Activated CD4-positive, alpha-beta T cell treated with anti-CD3 and anti-CD28 coated beads, Interleukin-2, Interleukin-4, amounts not matched to agents 100 ng/mL and 50 ng/mL, durations not matched to agents 16 hours and 8 hours (primary cell): ENCODE measurements at places on chromosomes 6 and 20.

GRCh38 chr6:6704103-6705060 lies 115.9 kb downstream of the LY86 start:
- no peak for DNase-seq

DNA sequence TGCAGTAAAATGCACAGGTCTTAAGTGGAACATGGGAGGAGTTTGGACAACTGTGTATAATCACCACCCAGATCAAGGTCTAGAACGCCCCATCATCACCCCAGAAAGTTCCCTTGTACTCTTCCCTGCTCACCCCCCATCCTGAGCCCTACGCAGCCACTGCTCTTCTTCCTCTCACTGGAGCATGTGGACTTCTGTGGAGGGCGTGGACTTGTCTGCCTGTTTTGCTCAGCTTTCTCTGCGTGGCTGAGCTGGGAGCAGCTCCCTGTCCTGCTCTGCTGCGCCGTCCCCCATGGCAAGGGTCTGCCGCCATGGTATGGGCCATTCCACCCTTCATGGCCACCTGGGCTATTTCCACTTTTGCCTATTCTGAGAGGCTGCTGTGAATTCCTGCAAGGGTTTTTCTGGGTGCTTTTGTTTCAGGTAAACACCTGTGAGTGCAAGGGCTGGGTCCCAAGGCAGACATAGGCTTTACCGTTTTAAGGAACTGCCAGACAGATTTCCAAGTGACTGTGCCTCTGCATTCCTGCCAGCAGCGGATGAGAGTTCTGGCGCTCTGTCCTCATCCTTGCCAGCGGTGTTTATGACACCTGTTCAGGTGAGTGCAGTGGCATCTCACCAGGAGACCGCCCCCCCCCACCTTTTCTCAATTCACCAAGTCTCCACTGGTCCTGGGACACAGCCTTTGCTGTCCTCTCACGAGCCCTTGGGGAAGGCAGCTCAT lies 19.7 kb downstream of the PCK1 start:
- no peak for DNase-seq

DNA sequence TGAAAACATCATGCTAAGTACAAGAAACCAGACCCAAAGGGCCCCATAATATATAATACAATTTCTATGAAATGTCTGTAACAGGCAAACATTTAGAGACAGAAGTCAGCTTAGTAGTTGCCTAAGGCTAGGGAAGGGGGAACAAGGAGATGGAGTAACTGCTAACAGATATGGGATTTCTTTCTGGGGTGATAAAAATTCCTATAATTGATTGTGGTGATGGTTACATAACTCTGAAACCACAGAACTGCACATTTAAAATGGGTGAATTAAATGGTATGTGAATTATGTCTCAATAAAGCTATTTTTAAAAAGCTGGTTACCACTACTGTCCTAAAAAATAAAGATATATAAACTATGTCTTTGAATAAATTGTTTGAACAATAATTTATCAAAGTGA lies 3.2 kb downstream of the CEP162 start:
- no peak for DNase-seq

- no peak for DNase-seq
Measured at GRCh38 chr6:151716526-151716932, 91.0 kb upstream of the ESR1 start.

DNA sequence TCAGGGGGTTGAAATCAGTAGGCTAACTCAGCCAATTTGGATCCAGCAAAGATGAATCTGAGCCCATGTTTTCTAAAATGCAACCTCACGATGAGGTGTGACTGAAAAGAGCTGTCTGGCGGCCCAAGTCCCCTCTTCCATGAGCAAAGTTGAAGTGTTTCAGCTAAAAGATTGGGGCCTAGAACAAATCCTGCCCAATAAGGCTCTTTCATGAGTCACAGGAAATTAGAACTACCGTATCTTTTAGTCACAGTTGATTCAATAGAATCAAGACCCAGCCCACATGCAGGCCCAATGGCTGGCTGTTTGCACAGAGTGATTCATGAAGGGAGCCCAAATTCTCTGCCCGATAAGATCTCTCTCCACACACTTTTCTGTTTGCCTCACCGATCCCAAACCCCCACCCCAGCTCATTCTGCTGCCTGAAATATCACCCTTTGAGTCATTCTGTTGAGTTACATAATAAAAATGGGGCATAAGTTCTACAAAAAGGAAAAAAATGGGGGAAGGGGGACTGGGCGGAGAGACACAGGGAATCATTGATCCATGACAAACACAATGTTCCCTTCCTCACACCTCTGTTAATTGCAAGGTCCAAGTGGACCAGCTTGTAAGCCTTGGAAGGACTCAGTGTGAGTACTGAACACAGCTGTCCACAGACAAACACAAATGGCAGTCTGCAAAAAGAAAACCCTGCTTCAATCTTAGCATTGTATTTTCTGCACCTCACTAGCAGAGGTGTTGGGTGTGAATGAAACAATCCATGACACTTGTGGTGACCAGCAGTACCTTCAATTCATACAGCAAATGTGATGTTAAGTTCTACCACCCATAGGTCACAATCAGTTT lies 13.8 kb downstream of the FOXQ1 start:
- DNase-seq, result no peak
